Myocyte (in vitro differentiated cells): ENCODE measurements at places on chromosomes 12 and 14. TPM values are rescaled to one million over a fixed set of nuclear protein-coding genes. Genes with fewer than 3 reads are reported as not detected.

The RHOJ gene
- not detected in 2 replicates for total RNA-seq

The VAMP1 gene
- 19.2 and 23.7 TPM in 2 replicates for total RNA-seq

The PIK3C2G gene
- not detected in 2 replicates for total RNA-seq

The NRXN3 gene
- 0.05 and 0.16 TPM in 2 replicates for total RNA-seq

The HOXC12 gene
- total RNA-seq, result 0.31 and 0.62 TPM in 2 replicates

The EVL gene
- total RNA-seq, result 40.8 and 54.4 TPM in 2 replicates
